Activated T-helper 1 cell treated with anti-CD3 and anti-CD28 coated beads, Interleukin-12 subunit alpha, Interleukin-12 subunit beta, Interleukin-2, Interleukin-4 antibody, amounts not matched to agents 30 ng/mL and 10 ng/mL and 1 ng/mL, durations not matched to agents 14 hours and 24 hours and 36 hours (primary cell): ENCODE measurements at places on chromosomes 12 and 14. TPM values are rescaled to one million over a fixed set of nuclear protein-coding genes. Genes with fewer than 3 reads are reported as not detected.

Gene SLC25A47
- total RNA-seq, result not detected in 2 replicates

Gene STXBP6
- total RNA-seq, result not detected in 2 replicates

Gene TBC1D30
- 1.1 and 1.6 TPM in 2 replicates for total RNA-seq

Gene BDKRB1
- total RNA-seq, result not detected in 2 replicates

Gene ANO4
- not detected in 2 replicates for total RNA-seq

Gene CMA1
- total RNA-seq, result not detected in 2 replicates

Gene CHGA
- not detected in 2 replicates for total RNA-seq

Gene CLEC4D
- total RNA-seq, result not detected in 2 replicates

Gene NTS
- total RNA-seq, result not detected in 2 replicates

Gene ZNF839
- total RNA-seq, result 17.7 and 19.5 TPM in 2 replicates

Gene KCNA5
- total RNA-seq, result not detected in 2 replicates

Gene CMAS
- total RNA-seq, result 34.1 and 34.9 TPM in 2 replicates

Gene CLSTN3
- 48.5 and 50.8 TPM in 2 replicates for total RNA-seq

- no peak overlapping the region for H3K27ac ChIP-seq
- H3K4me3 ChIP-seq, result no peak overlapping the region
- H3K36me3 ChIP-seq, result no peaks in the 10 kb centered on the region
- H3K4me1 ChIP-seq, result peaks cover 12% of the 10 kb centered on the region
Observed at GRCh38 chr12:15712823-15713660, 76.1 kb downstream of the EPS8 start.

GRCh38 chr14:21231020-21231652 is 38.1 kb downstream of the HNRNPC start:
- H3K4me3 ChIP-seq, result peak overlapping the region; percentile 29
- H3K4me1 ChIP-seq, result peaks cover 69% of the 10 kb centered on the region
- peak overlapping the region; percentile 52 for H3K27ac ChIP-seq

GRCh38 chr14:21093769-21094681 is 4.4 kb downstream of the ZNF219 start:
- DNase-seq, result no peak
- no peak overlapping the region for H3K4me3 ChIP-seq
- peaks cover 16% of the 10 kb centered on the region for H3K4me1 ChIP-seq
- peaks cover 15% of the 10 kb centered on the region for H3K27me3 ChIP-seq

DNA sequence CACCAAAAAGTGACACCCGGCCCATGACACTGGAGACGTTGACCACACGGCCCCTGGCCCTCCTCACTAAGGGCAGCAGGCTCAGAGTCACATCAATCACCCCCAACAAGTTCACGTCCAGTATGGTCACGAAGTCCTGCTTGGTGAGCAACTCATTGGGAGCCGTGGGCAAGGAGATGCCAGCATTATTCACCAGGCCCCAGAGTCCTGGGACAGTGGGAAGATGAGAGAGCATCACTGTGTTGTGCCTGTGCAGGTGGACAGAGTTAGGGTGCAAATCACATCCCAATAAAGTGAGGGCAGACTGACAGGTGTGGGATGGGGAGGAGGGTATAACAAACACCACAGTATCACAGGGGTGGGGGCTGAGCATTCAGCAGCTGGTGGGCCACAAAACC is 2.5 kb downstream of the RDH16 start:
- peaks cover 2% of the 10 kb centered on the region for H3K27me3 ChIP-seq
- H3K36me3 ChIP-seq, result no peaks in the 10 kb centered on the region
- H3K27ac ChIP-seq, result no peak overlapping the region
- no peak for DNase-seq

GRCh38 chr14:91873471-91874415 is 6.4 kb upstream of the TC2N start:
- H3K27me3 ChIP-seq, result peaks cover 2% of the 10 kb centered on the region
- H3K4me3 ChIP-seq, result peak overlapping the region; percentile 75
- peaks cover 2% of the 10 kb centered on the region for H3K36me3 ChIP-seq

GRCh38 chr12:2862876-2863275 is 6.0 kb upstream of the TEX52 start:
- no peaks in the 10 kb centered on the region for H3K27me3 ChIP-seq
- peaks cover 15% of the 10 kb centered on the region for H3K4me1 ChIP-seq
- no peak for DNase-seq
- H3K4me3 ChIP-seq, result no peak overlapping the region
- H3K36me3 ChIP-seq, result peaks cover 57% of the 10 kb centered on the region

GRCh38 chr14:45247427-45247826 is 5.6 kb downstream of the MIS18BP1 start:
- no peaks in the 10 kb centered on the region for H3K27me3 ChIP-seq
- H3K4me3 ChIP-seq, result peak overlapping the region; percentile 15
- H3K36me3 ChIP-seq, result peaks cover 4% of the 10 kb centered on the region

- DNase-seq, result no peak
- peaks cover 7% of the 10 kb centered on the region for H3K4me1 ChIP-seq
- peaks cover 42% of the 10 kb centered on the region for H3K27me3 ChIP-seq
- H3K36me3 ChIP-seq, result peaks cover 3% of the 10 kb centered on the region
- H3K27ac ChIP-seq, result no peak overlapping the region
Observed at GRCh38 chr14:73231981-73232851, 5.1 kb upstream of the PAPLN start.

GRCh38 chr14:35401422-35402265 is 2.9 kb downstream of the NFKBIA start:
- peaks cover 51% of the 10 kb centered on the region for H3K36me3 ChIP-seq
- DNase-seq, result no peak
- H3K4me3 ChIP-seq, result peak overlapping the region; percentile 100

- H3K36me3 ChIP-seq, result no peaks in the 10 kb centered on the region
- H3K27ac ChIP-seq, result no peak overlapping the region
- H3K4me1 ChIP-seq, result no peaks in the 10 kb centered on the region
- H3K27me3 ChIP-seq, result no peaks in the 10 kb centered on the region
- H3K4me3 ChIP-seq, result no peak overlapping the region
Observed at GRCh38 chr14:44339862-44340261, 167.2 kb downstream of the FSCB start.

DNA sequence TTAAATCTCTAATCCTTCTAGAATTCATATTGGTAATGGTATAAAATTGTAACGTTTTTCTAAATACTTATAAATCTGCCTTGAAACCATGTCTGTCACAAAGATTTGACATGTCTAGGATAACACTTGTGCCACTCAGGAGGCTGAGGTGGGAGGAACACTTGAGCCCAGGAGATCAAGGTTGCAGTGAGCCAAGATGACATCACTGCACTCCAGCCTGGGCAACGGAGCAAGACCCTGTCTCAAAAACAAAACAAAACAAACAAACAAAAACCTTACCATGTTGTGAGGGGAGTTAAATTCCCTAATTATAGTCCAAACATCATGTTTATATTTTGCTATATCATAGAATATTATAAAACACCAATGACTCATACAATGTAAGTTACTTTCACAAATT is 317.5 kb upstream of the SOX5 start:
- no peak overlapping the region for H3K27ac ChIP-seq
- no peak overlapping the region for H3K4me3 ChIP-seq

GRCh38 chr12:95790033-95790916 is at the start of gene NTN4:
NTN4 (minus strand) TSS chr12:95790764; CDS start chr12:95790309, 455 bp downstream.
- no peak for DNase-seq
- peaks cover 10% of the 10 kb centered on the region for H3K4me1 ChIP-seq
- H3K4me3 ChIP-seq, result peak within 1 kb of the TSS; percentile 76
- H3K27me3 ChIP-seq, result peaks cover 76% of the 10 kb centered on the region
- H3K36me3 ChIP-seq, result no peaks in the 10 kb centered on the region

DNA sequence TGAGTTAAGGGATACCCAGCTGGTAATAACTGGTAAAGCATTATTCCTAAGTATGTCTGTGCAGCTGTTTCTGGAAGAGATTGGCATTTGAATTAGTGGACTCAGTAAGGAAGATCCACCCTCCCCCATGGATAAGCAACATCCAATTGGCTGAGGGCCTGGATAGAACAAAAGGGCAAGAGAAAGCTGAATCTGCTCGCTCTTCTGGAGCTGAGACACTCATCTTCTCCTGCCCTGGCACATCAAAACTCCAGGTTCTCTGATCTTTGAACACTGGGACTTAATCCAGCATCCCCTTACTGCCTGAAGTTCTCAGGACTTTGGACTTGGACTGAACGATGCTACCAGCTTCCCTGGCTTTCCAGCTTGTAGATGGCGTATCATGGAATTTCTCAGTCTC is 63.1 kb upstream of the CNOT2 start:
- H3K27ac ChIP-seq, result no peak overlapping the region
- H3K4me3 ChIP-seq, result no peak overlapping the region
- no peaks in the 10 kb centered on the region for H3K36me3 ChIP-seq
- no peaks in the 10 kb centered on the region for H3K4me1 ChIP-seq
- DNase-seq, result no peak

GRCh38 chr12:59792647-59793046 is 196.8 kb downstream of the SLC16A7 start:
- H3K4me3 ChIP-seq, result no peak overlapping the region
- peaks cover 2% of the 10 kb centered on the region for H3K36me3 ChIP-seq
- no peaks in the 10 kb centered on the region for H3K4me1 ChIP-seq

DNA sequence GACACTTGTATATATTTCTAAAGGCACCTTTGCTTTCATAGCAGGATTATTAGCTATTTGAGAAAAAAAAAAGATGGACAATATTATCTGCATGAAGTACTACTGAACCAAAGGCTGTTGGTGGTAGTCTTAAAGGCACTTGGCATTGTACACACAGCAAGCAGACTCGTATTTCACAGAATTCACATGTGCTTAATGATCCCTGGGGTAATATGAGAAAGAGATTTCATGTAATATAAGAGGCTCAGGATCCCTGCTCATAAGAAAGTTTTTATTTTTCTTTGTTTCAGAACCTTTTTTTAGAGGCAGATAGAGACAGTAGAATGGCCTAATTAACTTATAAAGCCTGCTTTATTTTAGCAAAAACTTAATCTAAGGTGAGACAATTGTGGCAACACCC is 59.5 kb downstream of the SYNE2 start:
- peaks cover 25% of the 10 kb centered on the region for H3K36me3 ChIP-seq
- peaks cover 50% of the 10 kb centered on the region for H3K4me1 ChIP-seq
- no peak overlapping the region for H3K27ac ChIP-seq
- DNase-seq, result no peak
- H3K4me3 ChIP-seq, result no peak overlapping the region

DNA sequence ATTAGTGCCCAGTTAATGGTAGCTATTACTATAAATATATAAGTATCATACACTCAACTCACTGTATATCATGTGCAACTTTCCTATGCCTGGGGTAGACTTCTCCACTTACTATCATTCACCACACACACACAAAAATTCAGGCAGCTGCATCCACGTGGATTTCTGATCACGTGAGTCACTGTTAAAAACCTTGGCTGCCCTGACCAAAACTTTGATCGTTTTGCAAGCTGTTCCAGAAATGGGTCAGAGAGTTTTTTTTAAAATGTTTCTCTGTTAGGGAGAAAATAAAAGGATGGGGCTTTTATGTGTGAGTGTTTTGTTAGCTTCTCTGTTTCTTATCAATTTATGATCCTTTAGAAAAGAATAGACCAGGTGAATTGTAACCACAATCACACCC is 198.2 kb upstream of the CNOT2 start:
- no peak overlapping the region for H3K4me3 ChIP-seq
- H3K27ac ChIP-seq, result no peak overlapping the region
- H3K4me1 ChIP-seq, result peaks cover 6% of the 10 kb centered on the region
- H3K36me3 ChIP-seq, result no peaks in the 10 kb centered on the region

- peak; percentile 5 for DNase-seq
- no peak overlapping the region for H3K27ac ChIP-seq
- H3K27me3 ChIP-seq, result peaks cover 2% of the 10 kb centered on the region
- no peaks in the 10 kb centered on the region for H3K36me3 ChIP-seq
Observed at GRCh38 chr12:32671930-32672780, 6.9 kb upstream of the DNM1L start.

- no peaks in the 10 kb centered on the region for H3K4me1 ChIP-seq
- H3K27ac ChIP-seq, result no peak overlapping the region
- no peak overlapping the region for H3K4me3 ChIP-seq
- peaks cover 3% of the 10 kb centered on the region for H3K27me3 ChIP-seq
Observed at GRCh38 chr12:62170241-62170640, 90.0 kb upstream of the USP15 start.

- no peak for DNase-seq
- no peak overlapping the region for H3K27ac ChIP-seq
- H3K4me3 ChIP-seq, result no peak overlapping the region
- H3K27me3 ChIP-seq, result no peaks in the 10 kb centered on the region
- no peaks in the 10 kb centered on the region for H3K4me1 ChIP-seq
- no peaks in the 10 kb centered on the region for H3K36me3 ChIP-seq
Observed at GRCh38 chr12:15931590-15932053, 20.5 kb downstream of the DERA start.

GRCh38 chr12:93882763-93883162 is 205.6 kb downstream of the CRADD start:
- H3K27me3 ChIP-seq, result peaks cover 2% of the 10 kb centered on the region
- H3K36me3 ChIP-seq, result peaks cover 11% of the 10 kb centered on the region
- no peak overlapping the region for H3K4me3 ChIP-seq
- no peak overlapping the region for H3K27ac ChIP-seq
- peaks cover 47% of the 10 kb centered on the region for H3K4me1 ChIP-seq

DNA sequence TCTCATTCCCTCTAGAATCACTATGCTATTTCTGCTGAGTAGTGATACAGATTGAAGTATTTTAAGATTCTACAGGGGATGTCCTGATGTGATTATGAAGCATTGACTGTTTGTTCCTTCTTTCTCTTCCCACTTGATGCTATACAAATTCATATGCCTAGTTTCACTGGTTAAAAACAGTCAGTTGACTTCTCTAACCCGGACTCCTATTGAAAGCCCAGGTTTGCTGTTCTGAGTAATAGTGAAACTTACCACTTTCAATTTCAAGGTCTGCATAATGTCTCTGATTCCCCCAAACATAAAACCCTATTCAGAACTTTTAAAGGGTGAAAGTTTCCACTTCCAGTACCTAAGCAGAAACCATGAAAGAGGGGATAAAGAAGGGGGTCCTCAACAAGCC is 117.7 kb upstream of the RPL10L start:
- DNase-seq, result no peak
- no peak overlapping the region for H3K4me3 ChIP-seq
- H3K36me3 ChIP-seq, result no peaks in the 10 kb centered on the region
- no peaks in the 10 kb centered on the region for H3K4me1 ChIP-seq

- H3K27me3 ChIP-seq, result peaks cover 37% of the 10 kb centered on the region
- no peaks in the 10 kb centered on the region for H3K4me1 ChIP-seq
- no peaks in the 10 kb centered on the region for H3K36me3 ChIP-seq
- no peak overlapping the region for H3K27ac ChIP-seq
- no peak overlapping the region for H3K4me3 ChIP-seq
Observed at GRCh38 chr12:116656306-116656705, 81.6 kb downstream of the SPRING1 start.
